Stimulated activated CD4-positive, alpha-beta T cell treated with anti-CD3 and anti-CD28 coated beads, Interleukin-2, amount 100 ng/mL, for 48 hours (primary cell): ENCODE measurements at places on chromosomes 1 and 21.

DNA sequence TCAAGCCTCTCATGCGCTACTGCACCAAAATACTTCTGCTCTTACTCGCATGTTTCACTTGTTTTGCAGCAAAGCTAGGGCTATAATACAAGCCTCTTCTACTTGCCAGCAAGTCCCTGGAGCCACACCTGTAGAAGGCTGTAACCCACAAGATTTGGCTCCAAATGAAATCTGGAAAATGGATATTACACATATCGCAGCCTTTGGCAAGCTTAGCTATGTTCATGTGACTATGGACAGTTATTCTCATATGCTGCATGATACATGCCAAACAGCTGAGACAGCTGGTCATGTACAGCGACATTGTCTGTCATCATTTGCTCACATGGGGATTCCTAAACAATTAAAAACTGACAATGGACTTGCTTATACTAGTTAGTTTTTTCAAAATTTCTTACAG, 270.3 kb downstream of the COL11A1 start:
- DNase-seq = no peak

GRCh38 chr1:78472851-78473496, 17.8 kb upstream of the PTGFR start:
- DNase-seq = no peak

DNA sequence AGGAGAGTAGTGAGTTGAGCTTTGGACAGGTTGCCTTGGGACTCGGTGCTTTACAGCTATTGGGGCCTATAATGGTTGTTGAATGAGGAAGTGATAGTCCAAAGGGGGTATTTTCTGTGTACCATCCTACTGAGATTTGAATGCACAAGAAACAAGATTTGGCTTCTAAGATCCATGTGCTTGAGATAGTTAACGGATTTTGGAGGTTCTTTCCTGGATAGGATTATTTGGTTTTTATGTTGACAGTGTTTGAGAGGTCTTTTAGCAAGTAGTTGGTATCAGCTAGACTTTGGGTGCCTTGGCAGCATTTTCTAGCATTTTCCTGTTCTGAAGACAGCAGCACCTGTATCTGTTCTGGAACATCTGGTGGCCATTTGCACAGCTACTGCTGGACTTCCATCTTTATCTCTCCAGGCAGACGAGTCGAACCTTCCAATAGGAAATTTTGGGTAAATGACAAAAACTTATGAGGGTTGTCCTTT, 3.6 kb upstream of the SCAF4 start:
- DNase-seq = no peak

DNA sequence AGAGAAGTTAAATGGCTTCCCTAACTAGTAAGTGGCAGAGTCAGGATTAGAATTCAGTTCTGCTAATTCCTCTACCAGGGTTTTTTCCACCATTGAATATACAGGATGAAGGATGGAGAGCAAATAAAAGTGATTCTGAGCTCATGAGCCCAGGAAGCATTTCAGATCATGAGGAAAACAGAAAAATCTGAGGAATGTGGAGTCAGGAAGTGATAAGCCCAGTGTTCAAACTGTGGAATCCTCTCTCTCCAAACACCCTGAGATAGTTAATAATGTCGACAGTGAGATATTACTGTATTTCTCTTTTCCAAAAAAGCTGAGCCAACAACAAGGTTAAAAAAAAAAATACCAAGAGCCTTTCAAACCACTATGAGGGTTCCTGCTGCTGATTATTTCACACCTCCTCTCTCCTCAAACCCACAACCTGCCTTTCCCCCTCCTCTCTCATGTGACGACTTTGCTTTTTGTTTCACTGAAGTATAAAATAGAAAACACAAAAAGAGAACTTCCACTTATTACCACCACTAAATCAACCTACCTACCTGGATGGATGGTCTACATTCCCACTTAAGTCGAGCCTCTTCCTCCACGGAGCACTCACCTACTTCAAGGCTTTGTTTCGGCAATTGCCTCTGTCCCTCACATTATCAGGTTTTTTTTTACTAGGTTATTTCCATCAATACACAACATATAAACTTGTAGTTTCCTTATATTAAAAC, 8.9 kb downstream of the SLAMF1 start:
- no peak for DNase-seq

- no peak for DNase-seq
Measured at GRCh38 chr1:48870596-48870995, 93.9 kb upstream of the BEND5 start.

GRCh38 chr1:164735315-164736052, 176.5 kb downstream of the PBX1 start:
- no peak for DNase-seq

- no peak for DNase-seq
Measured at GRCh38 chr1:65998763-65999583, 206.3 kb downstream of the PDE4B start.

DNA sequence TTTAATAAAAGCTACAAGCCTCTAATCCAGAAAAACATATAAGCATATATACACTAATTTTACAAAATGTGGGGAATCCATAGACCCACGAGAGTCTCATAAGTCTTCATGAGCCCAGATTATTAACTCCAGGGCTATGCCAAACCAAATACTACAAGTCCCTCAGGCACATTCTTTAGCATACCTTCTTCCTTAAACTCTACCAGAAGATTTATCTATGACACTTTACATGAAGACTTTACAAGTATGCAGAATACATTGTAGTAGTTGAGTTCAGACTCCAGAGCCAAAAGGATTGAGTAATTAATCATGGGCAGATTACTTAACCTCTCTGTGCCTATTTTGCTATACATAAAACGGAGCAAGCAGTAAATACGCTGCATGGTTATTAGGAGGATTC, 793.7 kb upstream of the ADGRL2 start:
- DNase-seq = no peak

DNA sequence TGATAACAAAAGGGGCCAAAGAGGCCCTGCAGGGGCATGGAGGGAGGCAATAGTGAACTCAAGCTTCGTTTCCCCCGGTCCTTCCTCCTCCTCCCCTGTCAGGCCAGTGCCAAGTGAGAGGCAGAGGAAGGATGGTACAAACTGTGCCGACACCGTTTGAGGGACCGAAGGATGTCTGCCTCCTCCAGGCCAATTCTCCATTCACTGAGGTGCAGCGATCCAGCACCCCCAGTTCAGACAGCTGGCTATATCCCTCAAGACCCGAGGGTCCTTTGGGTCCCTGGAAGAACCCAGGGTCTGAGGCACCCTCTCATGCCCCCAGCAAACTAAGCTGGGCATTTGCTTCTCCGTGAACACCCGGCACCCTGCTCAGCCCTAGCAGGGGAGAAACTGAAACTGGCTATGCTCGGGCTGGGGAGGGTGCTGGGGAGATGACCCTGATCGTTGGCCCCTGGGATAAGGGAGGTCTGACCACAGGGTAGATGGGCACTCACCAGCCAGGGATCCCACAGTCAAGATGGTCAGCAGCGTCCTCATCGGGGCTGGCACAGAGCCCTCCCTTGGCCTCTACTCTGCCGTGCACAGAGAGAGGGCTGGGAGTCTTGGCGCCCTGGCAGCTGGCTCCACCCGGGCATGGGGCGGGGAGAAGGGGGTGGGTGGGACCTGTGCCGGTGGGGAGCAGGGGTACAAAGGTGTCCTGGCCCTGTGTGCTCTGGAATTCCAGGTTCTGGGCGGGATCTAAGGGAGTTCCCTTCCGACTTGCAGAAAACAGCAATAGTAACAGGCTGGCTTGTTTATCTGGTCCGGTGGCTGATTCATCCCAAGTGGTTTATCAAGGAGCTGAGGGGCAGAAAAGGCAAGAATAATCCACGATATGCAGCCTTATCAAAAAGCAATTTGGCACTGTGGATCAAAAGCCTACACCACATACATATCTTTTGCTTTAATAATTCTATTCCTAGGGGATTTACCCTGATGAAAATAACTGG, at the start of gene IL22RA1:
TSS of gene IL22RA1 (minus strand) at position 595 of the 989 bp plus-strand sequence. CDS start at position 537, 58 bp downstream.
- DNase-seq = no peak

DNA sequence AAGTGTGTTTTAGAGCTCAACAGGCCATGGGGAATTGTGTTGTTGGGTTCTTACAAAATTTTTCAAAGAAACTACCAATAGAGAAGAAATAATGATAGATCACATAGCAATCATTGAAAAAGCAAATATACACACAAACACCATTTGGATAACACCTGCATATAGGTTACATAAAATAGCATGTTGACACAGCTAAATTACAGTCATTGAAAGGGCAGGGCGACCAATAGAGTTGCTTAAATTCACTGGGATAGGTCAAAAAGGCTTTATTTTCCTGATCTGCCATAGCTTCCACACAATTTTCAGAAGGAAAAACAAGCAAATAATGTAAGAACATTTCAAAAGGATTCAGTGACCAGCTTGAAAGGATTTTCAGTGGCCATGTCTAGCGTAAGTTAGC, 57.9 kb upstream of the FGGY start:
- no peak for DNase-seq

- peak; percentile 69 for DNase-seq
Measured at GRCh38 chr1:11838349-11839272, 9.0 kb downstream of the NPPA start.

- DNase-seq = no peak
Measured at GRCh38 chr1:167095368-167095767, 1.5 kb downstream of the STYXL2 start.

DNA sequence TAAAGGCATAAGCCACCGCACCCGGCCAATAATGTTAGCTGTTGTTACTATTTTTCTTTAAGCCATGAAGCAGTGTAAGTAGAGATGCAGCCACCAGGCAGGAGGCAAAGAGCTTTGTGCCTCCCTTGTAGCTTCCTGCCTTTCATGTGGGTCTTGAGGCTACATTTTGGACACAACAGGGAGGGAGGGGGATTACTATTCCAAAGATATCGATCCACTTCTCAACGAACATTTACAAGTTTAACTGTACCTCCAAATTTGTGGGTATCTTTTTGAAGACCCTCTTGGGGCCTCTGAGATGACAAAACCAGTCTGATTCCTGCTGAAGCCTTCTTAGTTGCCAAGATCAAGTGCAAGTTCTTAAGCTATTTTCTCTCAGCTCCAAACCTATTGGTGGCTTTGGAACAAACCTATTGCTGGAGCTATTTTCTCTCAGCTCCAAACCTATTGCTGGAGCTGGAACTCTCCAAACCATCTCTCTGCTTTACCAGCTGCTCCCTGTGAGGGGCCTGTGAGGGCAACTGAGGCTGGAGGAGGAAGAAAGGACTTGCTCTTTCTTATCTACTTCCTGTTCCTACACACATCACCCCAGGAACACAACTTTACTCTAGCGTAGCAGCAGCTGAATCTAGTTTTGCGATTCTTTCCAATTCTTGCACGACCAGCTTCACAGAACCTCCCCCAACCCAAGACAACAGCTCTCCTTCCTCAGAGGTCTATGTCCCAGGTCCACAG, 16.1 kb upstream of the RCAN3 start:
- DNase-seq = no peak

DNA sequence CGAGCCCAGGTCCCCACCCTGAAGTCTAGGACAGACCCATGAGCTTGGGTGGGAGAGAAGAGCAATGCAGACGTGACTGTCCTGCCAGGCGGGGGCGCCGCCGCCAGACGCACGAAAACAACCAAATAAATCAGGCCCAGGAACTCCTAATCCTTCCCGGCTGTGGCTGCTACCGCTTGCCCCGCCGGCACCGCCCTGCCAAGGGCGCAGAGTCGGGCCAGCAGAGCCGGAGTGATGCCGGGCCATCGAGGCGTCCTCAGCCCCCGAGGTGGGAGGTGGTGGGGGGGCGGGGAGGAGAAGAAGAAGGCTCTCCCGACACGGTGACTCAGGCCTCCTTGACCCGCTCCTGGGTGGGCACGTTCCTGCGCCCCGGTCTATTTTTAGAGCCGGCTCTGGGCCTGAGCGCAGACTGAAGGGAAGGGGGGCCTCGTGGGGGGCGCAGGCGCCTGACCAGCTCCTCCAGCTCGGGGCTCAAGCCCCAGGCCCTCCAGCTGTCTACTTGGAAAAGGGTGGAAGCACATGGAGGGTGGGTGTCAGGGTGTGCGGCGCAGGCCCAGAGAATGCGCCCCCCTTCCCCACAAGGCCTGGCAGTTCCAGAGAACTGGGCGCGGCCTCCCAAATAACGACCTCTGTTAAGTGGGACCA, 10.7 kb upstream of the COL16A1 start:
- no peak for DNase-seq

- no peak for DNase-seq
Measured at GRCh38 chr1:11362547-11363021, 89.6 kb downstream of the UBIAD1 start.

DNA sequence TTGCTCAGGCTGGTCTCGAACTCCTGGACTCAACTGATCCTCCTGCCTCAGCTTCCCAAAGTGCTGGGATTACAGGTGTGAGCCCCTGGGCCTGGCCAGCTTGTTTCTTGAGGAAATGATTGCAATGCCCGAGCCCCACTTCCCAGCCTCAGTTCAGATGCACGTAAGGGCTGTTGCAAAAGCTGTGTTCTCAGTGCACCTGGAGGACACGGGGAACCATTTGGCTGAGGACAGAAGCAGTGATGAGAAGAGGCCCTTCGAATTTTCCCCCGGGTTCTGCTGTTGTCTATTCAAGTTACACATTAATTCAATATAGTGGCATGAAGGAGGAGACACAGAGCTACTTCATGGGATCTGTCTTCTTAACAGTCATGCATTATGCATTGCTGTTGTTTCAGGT, 78.8 kb upstream of the WDR26 start:
- no peak for DNase-seq

DNA sequence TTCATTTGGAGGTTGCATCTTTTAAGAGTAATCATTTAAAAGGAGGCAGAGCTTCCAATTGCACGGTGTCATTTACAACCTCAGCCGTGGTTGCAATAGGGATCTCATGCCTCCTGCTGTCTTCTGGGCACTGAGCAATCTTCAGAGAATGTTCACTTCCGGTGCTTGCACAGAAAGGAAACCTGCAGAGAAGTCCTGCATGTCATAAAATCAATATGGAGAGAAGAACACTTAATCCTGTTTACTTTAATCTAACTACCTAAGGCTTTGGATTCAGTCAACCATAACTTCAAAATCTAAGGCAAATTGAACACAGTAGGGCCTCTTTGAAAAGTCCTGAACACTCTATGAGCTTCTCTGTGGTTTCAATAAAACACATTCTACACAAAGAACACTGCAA, 11.3 kb upstream of the MAP10 start:
- no peak for DNase-seq

GRCh38 chr1:33338440-33339211, 17.7 kb upstream of the A3GALT2 start:
- no peak for DNase-seq

- DNase-seq = no peak
Measured at GRCh38 chr1:95948023-95948422, 714.0 kb downstream of the RWDD3 start.
